ENCODE measurements at places on chromosomes 5 and 9.

GRCh38 chr5:1264211-1264610 lies 30.7 kb downstream of the TERT start:
- DNase-seq, result no peak

DNA sequence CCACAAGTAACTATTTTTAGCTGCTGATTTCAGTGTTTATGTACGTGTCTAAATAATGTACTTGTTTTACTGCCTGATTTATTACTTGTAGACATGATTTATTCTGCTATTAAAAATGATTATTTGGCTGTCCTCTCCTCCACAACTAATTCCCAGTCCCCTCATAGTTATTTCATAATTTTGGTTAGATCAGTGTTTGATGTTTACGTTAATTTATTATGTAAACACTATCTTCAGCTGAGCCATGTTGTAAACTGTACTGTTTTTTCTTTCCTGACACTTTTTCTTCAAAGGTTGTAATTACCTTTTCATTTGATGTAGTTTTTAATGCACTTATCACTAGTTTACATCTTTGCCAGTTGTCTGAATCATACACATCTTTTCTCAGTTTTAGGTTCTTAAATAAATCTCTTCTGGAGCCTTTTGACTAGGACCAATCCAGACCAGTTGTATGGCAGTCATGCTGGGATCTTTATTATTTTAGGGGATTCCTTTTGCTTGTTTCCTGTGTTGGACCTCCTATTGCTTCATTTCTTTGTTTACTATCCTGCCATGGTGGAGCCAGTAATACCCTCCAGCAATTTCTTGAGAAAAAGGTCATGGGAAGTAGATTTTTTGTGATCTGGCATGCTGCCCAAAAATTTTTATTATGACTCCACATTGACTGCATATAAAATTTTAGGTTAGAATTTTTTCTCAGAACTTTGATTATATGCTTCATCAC lies 16.1 kb downstream of the AP3S1 start:
- DNase-seq, result no peak

- DNase-seq, result peak; percentile 69
Observed at GRCh38 chr5:174323878-174324281, 278.4 kb downstream of the NSG2 start.

- DNase-seq, result no peak
Observed at GRCh38 chr9:78694974-78695373, 398.0 kb downstream of the PSAT1 start.
